ENCODE measurements at places on chromosomes 3 and 15.

GRCh38 chr3:80227216-80227615 lies 459.4 kb upstream of the ROBO1 start:
- DNase-seq = no peak

GRCh38 chr3:14947100-14947885 lies at the start of gene NR2C2:
Gene NR2C2, plus strand, starts transcription at chr3:14947583. Its CDS starts 56,332 bp downstream, at chr3:15003915.
- peak; percentile 67 for DNase-seq

DNA sequence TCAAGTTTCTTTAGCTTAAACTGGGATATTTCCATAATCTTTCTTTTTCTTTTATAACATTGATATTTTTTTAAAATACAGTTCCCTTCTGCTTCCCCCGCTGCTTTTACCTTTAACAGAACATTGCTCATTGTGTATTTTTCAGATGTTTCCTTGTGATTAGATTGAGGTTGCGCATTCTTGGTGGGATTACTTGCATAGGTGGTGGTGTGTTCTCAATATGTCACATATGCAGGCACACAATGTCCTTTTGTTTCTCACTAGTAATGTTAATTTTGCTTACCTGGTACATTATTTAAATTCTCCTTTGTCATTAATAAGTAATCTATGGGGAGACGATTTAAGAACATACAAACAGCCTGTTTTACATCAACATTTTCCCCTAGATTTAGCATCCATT lies 48.2 kb downstream of the HMG20A start:
- no peak for DNase-seq

GRCh38 chr15:58771621-58772250 lies 634 bp downstream of the MINDY2 start:
- DNase-seq = no peak

- no peak for DNase-seq
These were observed 26.6 kb downstream of the FBLN2 start for GRCh38 chr3:13575459-13576061.

- DNase-seq = no peak
These were observed 122.5 kb upstream of the SPRED1 start for GRCh38 chr15:38130205-38130567.

DNA sequence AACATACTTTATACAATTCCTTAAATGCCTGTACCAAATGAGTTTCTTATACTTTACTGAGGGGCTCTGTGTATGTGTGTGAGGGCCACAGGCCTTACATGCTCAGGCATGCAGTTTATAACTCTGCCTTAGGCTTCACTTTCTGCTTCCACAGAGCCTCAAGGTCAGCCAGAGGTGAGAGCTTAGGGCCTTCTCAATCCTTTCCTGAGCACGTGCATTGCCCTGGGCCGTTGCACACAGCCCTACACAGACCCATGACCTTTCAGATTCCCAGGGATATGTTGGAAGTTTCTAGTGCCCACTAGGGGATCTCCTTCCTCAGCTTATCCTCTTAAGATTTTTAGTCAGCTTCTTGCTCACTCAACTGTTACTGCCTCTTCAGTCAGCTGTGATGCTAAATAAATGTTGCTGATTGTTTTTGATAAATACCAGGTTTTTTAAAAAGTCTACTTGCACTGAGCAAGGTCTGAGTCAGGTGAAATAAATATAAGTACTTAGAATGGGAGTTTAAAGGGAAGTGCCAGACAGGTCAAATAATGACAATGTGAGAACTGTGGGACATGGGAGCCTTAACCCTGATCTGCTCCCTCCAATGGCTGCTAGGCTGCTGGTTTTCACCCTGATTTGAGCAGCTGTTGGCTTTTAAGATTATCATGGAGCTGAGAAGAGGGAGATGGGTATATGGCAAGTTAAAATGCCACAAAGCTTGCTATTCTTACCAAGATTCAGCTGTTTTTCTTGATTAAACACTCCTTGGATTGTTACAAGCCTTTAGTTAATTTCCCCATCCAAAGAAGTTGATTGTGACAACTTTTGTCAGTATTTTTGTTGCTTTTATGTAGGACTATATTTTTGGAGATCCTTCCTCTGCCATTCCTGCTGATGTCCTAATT lies 169.5 kb downstream of the PLD1 start:
- DNase-seq = no peak

DNA sequence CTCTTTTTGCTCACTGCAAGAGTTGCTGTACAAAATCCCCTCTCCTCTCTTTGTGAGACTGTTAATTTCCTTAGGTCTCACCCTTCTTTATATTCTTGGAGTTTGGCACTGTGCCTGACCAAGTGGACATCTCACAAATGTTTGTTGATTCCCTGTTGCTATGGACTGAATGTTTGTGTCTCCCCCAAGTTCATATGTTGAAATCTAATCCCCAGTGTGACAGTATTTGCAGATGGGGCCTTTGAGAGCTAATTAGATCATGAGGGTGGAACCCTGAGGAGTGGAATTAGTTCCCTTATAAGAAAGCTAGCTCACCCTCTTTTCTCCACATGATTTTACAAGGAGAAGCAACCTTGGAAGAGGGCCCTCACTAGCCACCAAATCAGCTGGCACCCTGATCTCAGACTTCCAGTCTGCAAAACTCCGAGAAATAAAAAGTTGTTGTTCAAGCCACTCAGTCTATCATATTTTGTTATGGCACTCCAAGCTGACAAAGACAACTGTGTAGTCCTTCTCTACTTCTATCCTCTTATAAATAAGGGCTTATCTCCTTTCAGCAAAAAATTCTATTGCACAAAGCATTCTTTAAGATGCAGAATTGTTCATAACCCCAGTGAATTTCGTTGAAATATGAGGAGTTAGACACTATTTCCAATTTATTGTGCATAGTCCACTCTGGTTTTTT lies 65.5 kb upstream of the NPHP3 start:
- DNase-seq = peak; percentile 54

DNA sequence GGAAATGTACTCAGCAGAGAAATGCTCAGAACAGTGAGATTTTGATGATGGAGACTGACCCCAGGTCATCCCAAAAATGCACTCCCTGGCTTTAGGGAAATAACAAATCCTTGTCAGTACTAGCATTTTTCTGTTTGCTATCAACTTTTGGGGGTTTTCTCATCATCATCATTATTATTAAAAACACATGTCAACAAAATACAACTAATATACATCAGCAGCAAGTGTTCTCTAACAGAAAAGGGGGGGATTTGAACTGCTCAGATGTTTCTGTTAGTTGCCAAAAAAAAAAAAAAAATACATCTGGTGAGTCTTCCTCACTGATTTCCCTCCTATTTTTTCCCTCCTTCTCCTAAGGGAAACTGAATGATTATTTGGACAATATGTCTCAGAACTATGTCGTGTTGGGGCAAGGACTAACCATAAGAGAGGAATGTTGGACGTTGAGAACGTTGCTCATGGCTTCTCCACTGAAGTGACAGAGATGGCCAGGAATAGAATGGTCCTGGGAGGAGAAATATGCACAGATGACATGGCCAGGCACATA lies 230.0 kb upstream of the MCTP2 start:
- no peak for DNase-seq

GRCh38 chr3:69747511-69748258 lies 8.4 kb downstream of the MITF start:
- no peak for DNase-seq

DNA sequence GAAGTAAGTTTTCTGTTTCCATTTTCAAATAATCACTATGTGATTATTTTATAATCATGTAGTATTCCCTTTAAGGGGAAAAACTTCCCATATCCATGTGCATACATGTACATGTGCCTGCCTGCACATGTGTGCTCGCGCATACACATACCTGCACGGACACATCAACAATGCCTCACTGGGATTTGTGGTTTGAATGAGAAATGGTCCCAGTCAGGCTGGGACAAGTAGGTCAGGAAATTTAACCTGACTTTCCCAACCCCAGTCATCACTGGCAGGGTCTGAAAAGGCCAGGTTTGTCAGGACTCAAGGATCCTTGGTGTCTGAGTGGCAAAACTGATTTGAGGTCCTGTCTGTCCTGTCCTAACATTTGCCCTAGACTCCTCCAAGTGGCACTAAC lies 109.3 kb upstream of the MRPS22 start:
- no peak for DNase-seq

GRCh38 chr3:42036483-42036823 lies 54.7 kb upstream of the TRAK1 start:
- DNase-seq = no peak

GRCh38 chr3:189355481-189356201 lies 183.9 kb downstream of the TPRG1 start:
- DNase-seq = no peak

DNA sequence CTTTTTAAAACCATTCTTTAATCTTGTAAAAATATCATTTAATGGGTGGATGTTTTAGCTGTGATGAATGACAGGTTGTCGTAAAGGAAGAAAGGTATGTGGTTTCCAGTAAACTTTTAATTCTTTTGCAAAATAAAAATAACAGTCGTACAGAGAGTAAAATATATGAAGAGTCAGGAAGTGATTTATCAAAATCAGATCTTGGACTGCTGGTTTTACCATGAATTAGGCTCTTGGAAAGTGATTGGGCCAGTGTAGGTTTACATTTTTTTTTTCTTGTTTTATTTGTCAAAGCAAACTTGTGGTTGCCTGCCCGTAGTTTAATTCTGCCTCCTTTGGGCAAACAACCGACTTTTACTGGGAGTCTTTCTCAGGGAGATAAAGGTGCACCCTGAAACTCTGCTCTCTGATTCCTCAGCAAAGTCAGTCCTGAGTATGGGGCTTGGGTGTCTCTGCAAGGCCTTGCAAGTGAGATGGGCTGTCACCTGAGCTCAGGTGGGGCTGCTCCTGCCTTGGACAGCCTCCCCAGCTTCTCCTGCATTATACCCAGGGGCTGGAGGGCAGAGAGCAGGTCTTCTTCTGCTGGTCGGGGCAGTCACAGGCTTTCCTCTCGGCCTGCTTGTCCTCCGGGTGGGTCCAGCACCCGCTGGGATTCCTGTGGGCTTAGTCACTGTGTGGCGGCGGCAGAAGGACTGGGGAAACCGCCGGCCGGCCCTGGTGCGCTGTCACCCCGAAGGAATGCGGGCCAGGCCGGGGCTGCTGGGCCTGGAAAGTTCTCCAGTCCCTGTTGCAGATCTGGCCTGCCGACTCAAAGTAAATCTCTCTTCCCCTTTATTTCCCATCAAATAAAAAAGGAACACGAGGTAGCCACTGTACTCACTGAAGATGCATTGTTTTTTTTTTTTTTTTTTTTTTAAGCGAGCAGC lies 79.0 kb downstream of the IGF1R start:
- no peak for DNase-seq

GRCh38 chr15:23854203-23854911 lies 167.3 kb upstream of the NDN start:
- DNase-seq = no peak

DNA sequence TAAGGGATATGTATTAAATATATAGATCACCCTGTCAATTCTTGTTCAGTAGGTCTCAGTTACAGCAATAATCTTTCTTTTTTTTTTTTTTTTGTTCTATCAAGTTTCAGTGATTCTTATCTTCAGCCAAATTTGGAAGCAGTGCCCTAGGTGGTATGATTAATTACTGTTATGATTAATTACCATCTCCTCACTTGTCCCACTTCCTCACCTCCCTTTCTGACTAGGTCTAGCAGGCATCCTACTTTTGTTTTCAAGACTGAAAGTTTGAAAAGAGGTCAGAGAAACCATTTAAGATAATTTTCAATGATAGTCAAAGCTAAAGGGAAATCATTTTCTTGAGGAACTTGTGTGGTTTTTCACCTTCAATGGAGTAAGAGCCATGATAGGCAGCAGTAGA lies 144.0 kb upstream of the CNTN4 start:
- DNase-seq = no peak

GRCh38 chr3:186994000-186994955 lies 64.0 kb downstream of the ST6GAL1 start:
- no peak for DNase-seq

DNA sequence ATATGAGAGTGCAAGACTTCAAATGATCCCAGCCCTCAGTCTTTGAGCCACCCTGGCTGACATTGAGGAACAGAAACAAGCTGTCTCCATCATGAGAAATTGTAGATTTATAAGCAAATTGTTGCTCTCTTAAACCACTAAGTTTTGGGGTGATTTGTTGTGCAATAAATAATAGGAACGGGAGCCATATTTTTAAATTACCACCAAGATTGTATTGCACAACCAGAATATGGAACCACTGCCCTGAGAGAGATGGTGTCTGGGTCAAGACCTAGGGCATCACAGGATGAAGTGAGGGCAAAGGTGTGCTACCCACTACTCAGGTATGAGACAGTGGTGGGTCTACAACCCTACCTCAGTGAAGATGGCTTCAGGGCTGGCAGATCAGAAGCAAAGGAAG lies 2.3 kb upstream of the CFAP92 start:
- DNase-seq = no peak

- no peak for DNase-seq
These were observed 11.7 kb upstream of the GAP43 start for GRCh38 chr3:115611630-115612029.

DNA sequence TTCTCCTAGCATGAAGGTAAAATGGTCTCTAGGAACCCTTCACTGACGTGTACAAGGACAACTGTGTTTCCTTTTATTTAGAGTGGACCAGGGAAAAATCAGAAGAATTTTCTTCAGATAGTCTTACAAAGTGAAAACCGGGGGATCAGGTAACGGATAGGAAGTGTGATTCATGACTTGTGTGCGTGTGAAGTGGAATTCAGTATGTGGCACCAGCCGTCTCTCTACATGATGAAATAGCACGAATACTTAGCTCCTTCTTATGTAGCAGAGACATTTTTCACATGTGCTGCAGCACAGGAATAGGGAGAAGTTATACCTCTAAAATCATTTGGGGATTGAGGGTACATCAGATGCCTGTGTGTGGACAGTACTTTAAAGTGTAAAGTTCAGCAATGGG lies 159.2 kb downstream of the MEX3B start:
- no peak for DNase-seq

GRCh38 chr3:132265488-132265887 lies 51.7 kb upstream of the ACP3 start:
- no peak for DNase-seq

GRCh38 chr15:99467338-99467720 lies 98.5 kb upstream of the MEF2A start:
- no peak for DNase-seq

- DNase-seq = no peak
These were observed 27.0 kb downstream of the TM4SF4 start for GRCh38 chr3:149501524-149501923.

GRCh38 chr15:68343579-68344225 lies 66.2 kb downstream of the FEM1B start:
- DNase-seq = no peak

GRCh38 chr3:112519424-112520001 lies 20.2 kb upstream of the BTLA start:
- DNase-seq = peak; percentile 6

- DNase-seq = no peak
These were observed 21.5 kb downstream of the SLC6A20 start for GRCh38 chr3:45774581-45775521.

GRCh38 chr3:126124148-126124868 lies 40.4 kb upstream of the SLC41A3 start:
- no peak for DNase-seq

DNA sequence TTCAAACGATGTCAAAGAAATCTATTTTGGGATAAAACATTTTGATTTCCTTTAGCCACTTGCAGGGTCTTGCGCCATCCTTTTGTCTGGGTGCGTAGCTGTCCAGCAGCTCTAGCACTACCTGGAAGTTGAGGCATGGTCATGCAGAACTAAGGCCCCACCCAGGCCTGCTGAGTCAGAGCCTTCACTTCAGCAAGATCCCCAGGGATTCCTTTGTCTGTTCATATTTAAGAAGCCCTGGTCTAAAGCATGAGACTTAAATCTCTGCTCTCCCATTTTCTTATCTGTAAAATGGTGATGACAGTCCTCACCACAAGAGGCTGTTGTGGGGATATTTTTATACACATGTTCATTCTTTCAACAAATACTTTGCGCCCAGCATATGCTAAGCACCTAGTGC lies 99.0 kb upstream of the CTDSPL start:
- no peak for DNase-seq

GRCh38 chr3:114645392-114645791 lies 351.6 kb downstream of the TIGIT start:
- DNase-seq = no peak
